ENCODE measurements at places on chromosomes 5 and 9. TPM values are rescaled to one million over a fixed set of nuclear protein-coding genes. Genes with fewer than 3 reads are reported as not detected.

Gene CDC25C
- total RNA-seq, result 17.6 TPM

Gene OSMR
- 20.1 TPM for total RNA-seq

Gene PCDHB13
- 0.23 TPM for total RNA-seq

Gene SVEP1
- 0.29 TPM for total RNA-seq

Gene QRFP
- total RNA-seq, result not detected

Gene SLC45A2
- not detected for total RNA-seq

Gene SLCO6A1
- total RNA-seq, result not detected

Gene GCNT1
- total RNA-seq, result 9.9 TPM

Gene FAM81B
- not detected for total RNA-seq

Gene FIBCD1
- 0.29 TPM for total RNA-seq

Gene PLPP7
- 2.2 TPM for total RNA-seq

Gene PHF24
- 0.12 TPM for total RNA-seq

Gene NR2F1
- 14.8 TPM for total RNA-seq

Gene ELAVL2
- total RNA-seq, result 1.2 TPM

Gene HAVCR1
- 25.8 TPM for total RNA-seq

Gene LRRC26
- not detected for total RNA-seq

Gene RNF224
- not detected for total RNA-seq

Gene TEX48
- not detected for total RNA-seq

Gene GMCL2
- total RNA-seq, result not detected

Gene PRLR
- 0.35 TPM for total RNA-seq

Gene C1QTNF2
- 0.22 TPM for total RNA-seq

Gene MARVELD2
- total RNA-seq, result 13.1 TPM

Gene PCDHGA2
- 0.72 TPM for total RNA-seq

Gene WDR36
- 21.0 TPM for total RNA-seq

Gene ISOC1
- total RNA-seq, result 31.0 TPM

Gene DUSP1
- total RNA-seq, result 215 TPM

Gene AK3
- 49.1 TPM for total RNA-seq

Gene MRPL22
- 52.2 TPM for total RNA-seq

Gene LRRC19
- not detected for total RNA-seq

Gene THG1L
- 10.7 TPM for total RNA-seq

Gene PFN3
- total RNA-seq, result not detected

Gene ACSL6
- not detected for total RNA-seq

Gene HAND1
- not detected for total RNA-seq

Gene CAMK2A
- total RNA-seq, result not detected

Gene STKLD1
- total RNA-seq, result not detected

Gene GARIN3
- total RNA-seq, result not detected

Gene FAM13B
- total RNA-seq, result 4.0 TPM

All from epithelial cell of proximal tubule (primary cell).